ENCODE measurements at places on chromosomes 5 and 9.

- DNase-seq = no peak
Measured at GRCh38 chr9:36665921-36666431, 93.3 kb downstream of the MELK start.

GRCh38 chr5:3230254-3230653 lies 365.4 kb upstream of the IRX1 start:
- no peak for DNase-seq

- peak; percentile 50 for DNase-seq
Measured at GRCh38 chr9:4762108-4762885, 21.3 kb upstream of the AK3 start.

- DNase-seq = no peak
Measured at GRCh38 chr5:169837686-169838085, 142.6 kb downstream of the INSYN2B start.

DNA sequence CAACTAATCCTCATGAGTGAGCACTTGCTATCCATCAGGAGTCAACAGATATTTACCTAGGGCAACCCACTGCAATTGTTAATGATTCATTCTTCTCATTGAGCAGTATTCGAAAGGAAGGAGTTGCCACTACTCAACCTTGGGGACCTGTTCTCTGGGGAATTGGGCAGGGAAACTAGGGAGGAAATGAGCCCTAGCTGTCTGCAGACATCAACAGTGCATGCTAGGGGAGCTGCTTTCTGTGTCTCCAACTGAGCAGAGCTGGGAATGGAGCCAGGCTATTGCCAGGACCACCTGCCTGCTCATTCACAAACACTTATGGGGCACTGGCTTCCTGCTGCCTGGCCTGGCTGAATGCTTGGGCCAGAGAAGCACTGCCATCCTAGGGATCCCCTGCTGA lies 183.4 kb downstream of the TMEM38B start:
- DNase-seq = no peak

DNA sequence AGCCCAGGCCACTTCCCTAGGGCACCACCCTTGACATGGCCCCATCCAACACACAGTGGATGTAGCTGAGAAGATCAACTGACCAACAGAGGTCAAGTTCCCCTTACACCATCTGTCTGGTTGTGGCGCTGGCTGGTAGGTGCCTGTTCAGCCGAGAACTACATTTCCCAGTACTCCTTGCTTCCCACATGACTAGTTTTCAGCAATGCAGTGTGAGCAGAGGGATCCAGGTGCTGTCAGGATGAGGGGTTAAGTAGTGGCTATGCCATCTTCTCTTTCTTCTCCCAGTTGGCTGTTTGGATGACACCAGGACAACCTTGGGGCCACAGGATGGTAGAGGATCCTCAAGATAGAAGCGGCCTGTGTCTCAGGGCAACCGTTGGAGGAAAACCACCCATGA lies 48.6 kb upstream of the SH3PXD2B start:
- DNase-seq = peak; percentile 38

GRCh38 chr5:91849069-91849468 lies 466.0 kb upstream of the ARRDC3 start:
- DNase-seq = no peak

DNA sequence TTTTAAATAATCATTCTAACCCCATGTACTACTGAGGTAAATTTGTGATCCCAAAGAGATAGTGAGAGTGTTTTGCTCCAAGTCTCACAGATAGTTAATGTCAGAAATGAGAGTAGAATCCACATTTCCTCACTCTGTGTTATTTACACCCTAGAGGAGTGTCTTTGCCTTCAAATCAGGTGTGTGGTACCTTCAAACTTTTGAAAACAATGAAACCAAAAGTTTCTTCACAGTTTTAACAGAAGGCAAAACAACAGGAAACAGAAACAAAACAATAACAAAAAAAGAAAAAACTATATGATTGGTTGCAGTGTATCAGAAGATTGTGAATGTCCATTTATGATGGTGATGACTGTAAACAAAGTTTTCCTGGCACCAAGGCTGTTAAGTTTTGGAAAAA lies 85.9 kb downstream of the ERBIN start:
- DNase-seq = no peak

DNA sequence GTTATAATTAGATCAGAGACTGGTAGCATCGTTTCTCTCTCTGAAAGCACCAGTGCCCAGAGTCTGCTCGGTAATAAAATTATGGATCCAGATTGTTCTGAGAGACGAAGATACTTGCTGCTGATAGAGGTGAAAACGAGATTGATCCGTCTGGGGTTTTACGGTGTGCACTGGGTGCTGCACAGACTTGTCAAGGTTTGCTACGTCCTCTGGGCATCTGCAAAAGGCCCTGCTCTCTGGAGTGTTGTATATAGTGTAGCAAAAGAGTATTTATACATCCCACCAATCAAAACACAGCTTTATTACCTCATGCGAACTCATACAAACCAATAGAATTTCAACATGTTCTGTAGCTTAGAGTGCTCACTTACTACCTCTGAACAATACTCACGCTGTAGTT lies 219.3 kb downstream of the PBX3 start:
- DNase-seq = no peak

- DNase-seq = no peak
Measured at GRCh38 chr9:96209407-96210271, 92.3 kb downstream of the HSD17B3 start.

GRCh38 chr5:24045046-24045445 lies 537.6 kb downstream of the PRDM9 start:
- no peak for DNase-seq

- DNase-seq = no peak
Measured at GRCh38 chr5:105922574-105922973, 1748.2 kb downstream of the EFNA5 start.

- no peak for DNase-seq
Measured at GRCh38 chr9:114893221-114894010, 37.0 kb downstream of the TNFSF8 start.

DNA sequence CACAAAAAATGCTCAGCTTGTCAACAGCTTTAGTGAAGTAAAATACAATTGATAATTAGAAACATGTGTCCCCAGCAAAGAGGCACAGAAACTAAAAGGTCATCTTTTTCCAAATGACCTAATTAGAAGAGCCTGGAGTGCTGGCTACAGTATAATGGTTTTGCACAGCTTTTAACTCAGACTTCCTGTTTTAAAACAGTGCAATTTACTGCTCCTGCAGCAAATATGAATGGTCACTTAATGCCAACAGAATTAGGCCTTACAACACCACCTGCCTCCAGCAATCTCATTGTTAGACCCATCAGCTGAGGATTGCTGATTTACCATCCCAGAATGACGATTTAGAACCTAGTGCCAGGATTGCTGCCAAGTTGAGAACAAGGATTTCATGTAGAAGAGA lies 239.3 kb downstream of the CETN3 start:
- DNase-seq = no peak

GRCh38 chr5:77642738-77643653 lies 4.5 kb upstream of the OTP start:
- DNase-seq = no peak

DNA sequence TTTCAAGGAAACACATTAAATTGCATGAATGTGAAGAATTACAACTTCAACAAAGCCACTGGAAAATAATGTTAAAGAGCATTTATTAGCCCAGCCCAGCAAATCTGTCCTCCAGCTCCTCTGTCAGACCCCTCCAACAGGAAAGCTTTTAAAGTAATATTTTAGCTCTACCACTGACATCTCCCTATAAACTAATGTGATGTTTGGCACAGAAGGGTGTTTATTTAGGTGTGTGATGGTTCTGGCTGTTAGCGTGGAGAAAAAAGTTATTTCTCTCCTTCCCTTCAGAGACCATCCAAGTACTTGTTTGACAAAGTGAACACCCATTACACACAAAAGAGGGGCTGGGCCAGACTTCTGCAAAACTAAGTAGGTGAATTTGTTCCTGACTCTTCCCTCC lies 111.9 kb upstream of the TARS1 start:
- no peak for DNase-seq

DNA sequence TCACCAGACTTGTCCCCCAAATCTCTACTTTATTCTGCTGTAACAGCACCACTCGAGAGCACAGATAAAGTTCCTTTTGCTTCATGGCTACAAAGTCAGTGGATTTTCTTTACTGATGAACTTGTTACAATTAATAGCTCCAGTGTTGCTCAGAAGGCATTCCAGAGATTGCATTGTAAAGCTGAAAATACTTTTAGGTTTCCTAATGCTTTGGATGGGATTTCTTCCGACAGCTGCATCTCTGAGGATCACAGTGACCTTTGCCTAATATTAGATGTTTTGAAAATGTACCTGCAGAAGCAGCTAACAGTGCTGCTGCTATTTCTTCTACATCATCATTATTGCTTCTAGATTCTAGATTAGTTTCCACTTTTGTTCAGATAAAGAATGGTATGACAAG lies 58.8 kb upstream of the TMEM171 start:
- no peak for DNase-seq

DNA sequence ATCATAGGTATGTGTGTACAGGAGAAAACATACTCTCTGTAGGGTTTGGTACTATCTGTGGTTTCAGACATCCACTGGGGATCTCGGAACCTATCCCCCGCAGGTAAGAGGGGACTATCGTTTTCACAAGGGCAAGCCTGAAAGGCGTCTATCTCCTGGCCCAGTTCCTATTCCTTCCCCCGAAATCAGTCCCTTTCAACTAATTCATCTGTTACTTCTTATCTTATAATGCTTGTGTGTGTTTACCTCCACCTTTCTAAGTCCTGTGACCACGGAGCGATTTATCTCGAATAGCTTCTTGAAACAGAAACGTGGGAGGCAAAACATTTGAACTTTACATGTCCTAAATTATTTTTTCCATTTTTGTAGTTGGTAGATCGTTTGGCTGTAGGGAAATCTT lies 11.4 kb downstream of the ABO start:
- no peak for DNase-seq

Measured in stimulated activated effector memory CD8-positive, alpha-beta T cell treated with anti-CD3 and anti-CD28 coated beads, Interleukin-12 subunit alpha, Interleukin-12 subunit beta, amount 100 ng/mL, for 72 hours (primary cell).